T-cell (primary cell): ENCODE measurements at places on chromosomes 6 and 20.

GRCh38 chr6:6923605-6924004, 184.2 kb upstream of the RREB1 start:
- no peak for DNase-seq

GRCh38 chr6:15253203-15254022, 7.5 kb downstream of the JARID2 start:
- no peak for DNase-seq

GRCh38 chr6:35907750-35908149, 13.1 kb downstream of the SRPK1 start:
- DNase-seq = no peak

GRCh38 chr6:134375220-134375580, 57.3 kb upstream of the SGK1 start:
- no peak for DNase-seq

DNA sequence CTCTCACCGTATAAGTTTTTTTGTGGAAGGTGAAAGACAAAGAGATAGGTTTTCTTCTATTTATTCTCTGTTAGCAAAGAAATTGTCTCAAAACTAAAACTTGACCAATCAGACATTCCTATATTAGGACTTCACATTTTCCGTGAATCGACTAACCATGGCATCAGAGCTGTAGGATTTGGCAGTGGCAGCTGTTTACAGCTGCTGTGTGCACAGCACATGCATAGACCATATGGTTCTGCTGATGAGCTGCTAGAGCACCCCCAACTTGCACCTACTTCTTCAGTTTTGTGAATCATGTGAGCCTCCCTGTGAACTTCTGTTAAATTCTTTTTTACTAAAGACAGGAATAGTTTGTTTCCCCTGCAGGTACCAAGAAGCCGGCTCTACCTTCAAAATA, 157.9 kb downstream of the RFX6 start:
- DNase-seq = no peak

GRCh38 chr20:4449957-4450715, 271.6 kb upstream of the PRND start:
- no peak for DNase-seq

GRCh38 chr20:62708591-62709536, at the start of gene NTSR1:
NTSR1 (plus strand) TSS chr20:62708836; CDS start chr20:62709208, 372 bp downstream.
- no peak for DNase-seq
